ENCODE measurements at places on chromosomes 6 and 20.

DNA sequence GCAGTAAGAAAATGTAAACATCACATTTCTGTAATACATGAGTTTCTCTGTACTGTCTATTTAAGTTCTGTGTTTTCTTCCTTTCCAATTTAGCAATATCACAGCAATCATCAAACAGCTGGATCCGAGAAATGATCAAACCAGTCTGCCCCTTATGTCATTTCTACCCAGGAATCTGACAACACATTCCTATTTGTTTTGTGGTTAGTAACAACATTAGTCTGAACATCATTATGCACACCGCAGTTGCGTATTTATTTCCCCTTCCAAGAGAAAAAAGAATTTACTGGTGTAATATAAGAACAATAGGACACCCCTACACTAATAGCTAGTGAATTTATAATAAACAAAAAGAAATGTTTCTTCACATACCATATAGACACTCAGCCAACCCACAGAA, 179.5 kb downstream of the BTBD9 start:
- no peak for DNase-seq

- no peak for DNase-seq
Observed at GRCh38 chr6:116450185-116450710, 10.9 kb upstream of the CALHM6 start.

DNA sequence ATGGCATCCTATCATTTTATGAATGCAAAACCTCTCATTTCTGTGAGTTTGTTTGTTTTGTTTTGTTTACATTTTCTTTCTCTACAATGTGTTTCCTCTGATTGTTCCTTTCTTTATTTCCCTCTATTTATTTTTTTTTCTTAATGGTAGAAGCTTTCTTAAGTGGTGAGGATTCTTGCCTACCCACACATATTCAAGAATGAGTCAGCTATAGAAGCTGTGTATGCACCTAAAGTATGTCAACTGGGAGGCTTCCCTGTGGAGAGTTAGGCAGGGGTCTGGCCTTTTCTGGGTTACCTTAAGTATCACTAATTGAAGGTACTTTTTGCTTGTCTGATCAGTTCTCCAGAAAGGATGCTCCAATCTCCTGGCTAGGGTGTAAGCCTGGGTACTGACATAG, 354.0 kb downstream of the ESR1 start:
- no peak for DNase-seq

GRCh38 chr20:47857569-47858464, 72.5 kb upstream of the SULF2 start:
- DNase-seq: no peak

DNA sequence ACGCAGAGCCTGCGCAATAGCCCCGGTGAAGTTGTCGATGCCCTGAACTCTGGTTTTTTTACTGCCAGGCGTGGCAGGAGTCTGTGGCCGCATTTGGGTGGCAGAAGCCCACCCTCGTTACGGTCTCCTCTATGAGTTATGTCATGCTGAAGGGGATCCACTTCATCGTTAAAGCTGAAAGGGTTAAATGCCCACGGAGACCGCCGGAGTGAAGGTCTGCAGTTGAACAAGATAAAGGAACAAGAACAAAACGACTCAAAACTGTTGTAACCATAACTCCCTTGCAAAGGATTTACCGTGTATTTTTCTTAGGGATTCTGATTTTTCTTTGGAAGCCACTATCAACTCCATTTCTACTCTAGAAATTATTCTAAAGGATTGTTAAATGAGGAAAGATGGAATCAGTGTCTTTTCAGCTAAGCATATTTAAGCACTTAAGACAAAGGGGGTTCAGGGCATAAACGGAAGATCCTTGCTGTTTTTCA, 501 bp upstream of the ELOVL5 start:
- no peak for DNase-seq

DNA sequence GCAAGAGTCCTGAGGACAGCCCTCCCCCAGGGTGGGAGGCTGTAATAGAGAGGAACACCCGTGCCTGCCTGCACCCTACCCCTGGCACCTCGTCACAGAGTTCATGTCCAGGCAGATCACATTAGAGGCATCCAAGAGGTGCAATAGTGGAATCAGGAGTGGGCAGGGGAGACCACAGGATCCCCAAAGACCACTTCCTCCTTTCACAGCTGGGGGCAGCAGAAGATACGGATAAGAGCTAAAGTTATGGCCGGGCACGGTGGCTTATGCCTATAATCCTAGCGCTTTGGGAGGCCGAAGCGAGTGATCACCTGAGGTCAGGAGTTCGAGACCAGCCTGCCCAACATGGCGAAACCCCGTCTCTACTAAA, 1.5 kb upstream of the CAPN11 start:
- no peak for DNase-seq

- DNase-seq: no peak
Observed at GRCh38 chr6:150528648-150529285, 70.9 kb upstream of the PLEKHG1 start.

- no peak for DNase-seq
Observed at GRCh38 chr20:31962761-31963160, 5.2 kb upstream of the XKR7 start.

DNA sequence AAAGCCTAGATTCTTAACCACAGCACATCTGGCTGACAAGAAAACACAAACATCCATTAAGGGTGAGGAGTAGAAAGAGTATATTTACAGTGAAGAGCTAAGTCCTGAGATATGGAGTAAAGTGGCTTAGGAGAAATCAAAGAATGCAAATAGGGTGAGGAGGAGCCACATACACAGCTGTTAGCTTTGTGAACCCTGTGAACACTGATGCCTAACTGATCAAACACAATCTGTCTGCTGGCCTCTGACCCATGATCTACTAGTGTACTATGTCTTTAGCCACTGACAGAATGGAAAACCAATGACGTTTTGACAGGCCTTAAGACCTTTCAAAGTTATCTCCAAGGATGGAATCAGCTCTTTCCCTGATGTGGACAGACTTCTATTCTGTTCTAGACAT, 75.2 kb downstream of the ZHX3 start:
- no peak for DNase-seq

- no peak for DNase-seq
Observed at GRCh38 chr6:22249711-22250350, 47.0 kb downstream of the PRL start.

DNA sequence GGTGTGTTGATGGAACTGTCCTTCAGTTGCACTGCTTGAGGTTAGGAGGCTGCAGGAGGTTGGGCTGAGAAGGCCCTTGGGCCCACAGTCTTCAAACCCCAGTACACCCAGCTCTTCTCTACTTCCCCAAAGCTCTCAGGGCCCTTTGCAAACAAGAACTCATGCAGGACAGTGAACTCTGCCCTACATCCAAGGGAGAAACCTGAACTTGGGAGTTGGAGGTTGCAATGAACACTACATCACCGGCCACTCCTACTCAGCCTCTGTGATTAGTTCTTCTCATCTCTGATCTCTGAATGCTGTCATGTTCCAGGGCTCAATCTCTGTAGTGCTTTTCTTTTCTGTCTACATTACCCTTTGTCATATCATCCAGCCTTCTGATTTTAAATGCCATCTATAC, 148.5 kb upstream of the PDE7B start:
- no peak for DNase-seq

DNA sequence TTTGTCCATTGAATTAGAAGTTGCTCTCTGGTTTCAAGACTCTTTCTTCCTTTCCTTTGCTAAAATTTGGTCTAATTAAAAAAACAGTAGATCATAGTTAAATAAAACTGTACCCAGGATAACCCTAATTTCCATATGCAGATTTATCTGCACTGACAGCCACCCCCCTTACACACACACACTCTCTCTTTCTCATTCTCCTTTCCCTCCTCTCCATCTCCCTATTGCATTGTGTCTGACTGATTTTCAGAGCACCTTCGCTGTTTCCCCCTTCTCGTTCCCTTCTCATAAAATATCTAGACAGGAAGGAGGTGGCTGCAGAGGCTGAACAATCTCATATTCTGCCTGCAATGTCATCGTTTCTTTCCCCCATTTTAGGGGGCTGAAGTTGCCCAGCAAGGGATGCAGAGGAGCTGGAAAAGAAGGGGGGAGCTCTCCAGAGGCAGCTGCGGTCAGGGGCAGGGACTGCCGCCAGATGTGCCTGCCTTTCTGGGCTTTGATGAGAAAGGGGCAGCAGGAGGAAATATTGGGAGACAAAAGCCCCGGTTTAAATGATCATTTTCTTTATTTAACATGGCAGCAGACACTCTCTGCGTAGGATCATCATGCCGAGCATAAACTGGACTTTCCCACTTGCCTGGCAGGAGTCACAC, 22.5 kb upstream of the MMS22L start:
- no peak for DNase-seq

GRCh38 chr6:165205632-165206031, 103.8 kb downstream of the C6orf118 start:
- no peak for DNase-seq
